ENCODE measurements at places on chromosomes 3 and 15. TPM values are rescaled to one million over a fixed set of nuclear protein-coding genes. Genes with fewer than 3 reads are reported as not detected.

GRCh38 chr3:182909318-182910040, 70.9 kb downstream of the DCUN1D1 start:
- DNase-seq = no peak

- DNase-seq = no peak
Observed at GRCh38 chr15:91308199-91308598, 208.1 kb downstream of the SV2B start.

- no peak for DNase-seq
Observed at GRCh38 chr3:69762768-69763229, 23.5 kb downstream of the MITF start.

DNA sequence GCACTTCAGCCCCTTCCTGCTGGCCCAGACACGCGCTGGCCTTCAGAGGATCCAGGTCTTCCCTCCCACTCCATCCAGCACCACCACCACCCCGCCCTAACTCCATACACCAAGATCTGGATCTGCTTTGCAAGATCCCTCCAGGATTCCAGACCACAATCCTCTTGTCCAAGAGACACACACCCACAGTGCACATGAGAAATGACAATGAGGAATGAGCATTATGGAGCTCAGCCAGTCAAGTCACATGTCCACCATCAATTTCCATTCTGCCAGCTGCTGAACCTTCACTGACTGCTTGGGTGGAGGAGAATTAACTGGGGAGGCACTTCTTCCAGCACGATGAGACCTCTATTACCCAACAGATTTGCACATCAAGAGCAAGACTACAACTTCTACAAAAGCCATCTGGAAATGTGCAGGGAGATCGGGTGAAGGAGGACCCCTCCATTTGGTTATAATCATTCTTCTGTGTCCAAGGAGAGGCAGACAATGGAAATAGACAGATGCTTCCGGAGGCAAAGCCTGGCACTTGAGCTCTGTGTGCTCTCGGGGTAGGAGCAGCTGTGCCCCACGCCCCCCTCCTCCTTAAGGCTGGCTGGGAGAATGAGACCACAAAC, 12.3 kb upstream of the SPATA12 start:
- no peak for DNase-seq

DNA sequence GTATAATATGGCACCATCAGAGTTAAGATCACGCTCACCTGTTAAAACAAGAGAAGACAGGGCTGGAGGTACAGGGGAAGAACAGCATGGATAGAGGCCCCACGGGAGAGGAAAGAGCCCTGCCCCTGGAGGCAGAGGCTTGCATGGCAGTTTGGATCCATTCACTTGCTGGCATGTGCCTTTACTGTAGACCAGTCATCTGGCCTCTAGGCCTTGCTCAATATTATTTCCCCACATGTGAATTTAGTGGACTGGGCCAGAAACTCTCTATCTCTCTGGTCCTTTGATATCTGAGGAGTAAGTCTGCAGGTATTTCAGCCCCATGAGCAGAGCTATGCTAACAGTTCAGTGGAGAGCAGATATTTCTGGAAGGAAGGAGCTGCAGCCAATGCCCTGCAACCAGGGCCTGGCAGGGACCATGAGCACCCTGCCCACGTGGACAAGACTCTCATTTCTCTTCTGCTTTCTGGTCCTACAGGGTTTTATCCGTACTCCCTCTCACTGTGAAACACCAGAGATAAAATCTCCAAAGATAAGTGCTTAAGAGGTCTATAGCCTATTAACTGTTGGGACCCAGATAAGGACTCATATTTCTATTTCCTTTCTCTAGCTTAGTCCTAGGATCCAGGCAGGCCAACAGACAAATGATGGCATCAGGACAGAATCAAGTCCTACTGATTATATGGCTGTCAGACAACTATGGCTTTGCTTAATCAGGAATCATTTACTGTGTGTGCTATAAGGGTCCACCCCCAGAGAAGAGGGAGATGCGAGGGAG, 65.0 kb downstream of the CLDN11 start:
- DNase-seq = no peak

Gene NT5DC2
- 142 TPM for polyA plus RNA-seq

Gene FSIP1
- polyA plus RNA-seq = 4.2 TPM

Gene FBXW12
- polyA plus RNA-seq = 0.35 TPM

Gene PAQR5
- polyA plus RNA-seq = 33.8 TPM
